ENCODE measurements at places on chromosomes 5 and 9.

DNA sequence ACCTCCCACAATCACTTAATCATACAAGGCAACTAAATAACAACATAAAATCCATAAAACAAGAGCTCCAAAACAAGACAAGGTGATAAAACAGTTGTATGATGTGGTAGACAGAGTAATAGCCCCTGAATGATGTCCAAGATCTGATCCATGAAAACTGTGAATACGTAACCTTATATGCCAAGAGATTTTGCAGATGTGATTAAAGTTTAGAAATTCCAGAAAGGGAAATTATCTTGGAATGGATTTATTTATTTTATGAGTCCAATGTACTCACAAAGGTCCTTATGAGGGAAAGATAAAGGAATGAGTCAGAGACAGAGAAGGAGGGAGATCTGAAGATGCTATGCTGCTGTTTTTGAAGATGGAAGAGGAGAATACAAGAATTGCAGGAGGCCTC is 1775.7 kb upstream of the C9orf72 start:
- no peak for DNase-seq

- DNase-seq = no peak
Measured at GRCh38 chr5:89513299-89514044, 630.5 kb upstream of the MEF2C start.

DNA sequence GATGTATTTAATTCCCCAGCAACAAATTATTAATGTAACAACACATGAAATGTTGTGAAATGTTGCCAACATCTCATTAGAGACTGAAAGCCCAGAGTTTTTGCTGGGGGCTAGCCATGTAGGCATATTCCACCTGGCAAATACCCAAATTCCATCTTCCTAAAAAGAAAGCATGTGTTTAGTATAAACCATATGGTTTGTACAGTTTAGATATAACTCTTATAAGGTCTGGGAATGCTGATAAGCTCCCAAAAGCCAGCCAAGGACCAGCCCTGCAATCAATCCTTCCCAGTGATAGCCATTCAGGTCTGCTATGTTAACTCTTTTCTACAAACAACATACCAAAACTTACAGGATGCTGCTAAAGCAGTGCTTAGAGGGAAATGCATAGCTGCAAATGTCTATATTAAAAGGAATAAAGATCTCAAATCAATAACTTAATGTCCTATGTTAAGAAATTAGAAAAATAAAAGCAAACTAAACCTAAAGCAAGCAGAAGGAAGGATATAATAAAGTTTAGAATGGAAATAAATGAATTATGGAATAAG is 158.9 kb downstream of the AUH start:
- DNase-seq = no peak

DNA sequence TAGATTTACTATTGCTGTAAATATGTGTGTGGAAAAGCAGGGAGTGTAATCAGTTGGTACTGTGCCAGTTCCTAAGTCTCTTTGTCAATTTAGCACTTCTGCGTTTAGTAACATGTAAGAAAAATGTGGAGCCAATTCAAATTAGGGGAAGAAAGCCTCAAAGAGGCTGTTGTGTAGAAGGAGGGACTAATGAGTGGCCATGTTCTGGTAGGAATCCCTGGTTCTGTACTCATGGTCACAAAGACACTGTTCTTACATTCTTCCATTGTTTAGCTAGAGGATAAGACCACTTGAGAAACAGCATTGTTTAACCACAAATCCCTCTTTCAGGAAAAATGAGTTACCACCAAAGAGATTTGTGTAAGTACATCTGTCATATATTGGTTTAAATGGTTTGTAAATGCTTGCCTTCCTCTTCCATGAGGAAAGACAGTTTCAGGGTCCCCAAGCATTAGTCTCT is 14.9 kb downstream of the ARHGEF28 start:
- DNase-seq = no peak

- no peak for DNase-seq
Measured at GRCh38 chr5:59660737-59661136, 232.8 kb downstream of the PDE4D start.

DNA sequence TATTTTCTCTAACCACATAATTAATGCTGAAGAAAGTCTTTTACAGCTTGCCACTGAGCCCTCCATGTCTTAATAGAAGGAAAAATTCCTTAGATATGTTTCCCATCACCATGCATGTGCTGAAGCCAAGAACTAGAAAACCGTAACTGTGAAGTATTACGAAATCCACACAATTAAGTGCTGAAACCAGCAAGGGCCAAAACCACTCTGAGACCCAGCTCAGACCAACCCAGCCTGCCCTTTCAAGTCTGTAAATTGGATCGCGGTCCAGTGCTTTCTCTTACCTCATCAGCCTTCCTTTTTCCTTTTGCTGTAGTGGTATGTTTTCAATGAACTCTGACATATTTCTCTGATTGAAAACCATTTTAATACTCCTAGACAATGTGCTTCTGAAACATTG is 26.3 kb downstream of the SEMA5A start:
- DNase-seq = no peak

GRCh38 chr9:77454663-77455062 is 193.5 kb downstream of the GNA14 start:
- DNase-seq = no peak

GRCh38 chr9:126611592-126612325 is 2.0 kb upstream of the LMX1B start:
- peak; percentile 70 for DNase-seq

DNA sequence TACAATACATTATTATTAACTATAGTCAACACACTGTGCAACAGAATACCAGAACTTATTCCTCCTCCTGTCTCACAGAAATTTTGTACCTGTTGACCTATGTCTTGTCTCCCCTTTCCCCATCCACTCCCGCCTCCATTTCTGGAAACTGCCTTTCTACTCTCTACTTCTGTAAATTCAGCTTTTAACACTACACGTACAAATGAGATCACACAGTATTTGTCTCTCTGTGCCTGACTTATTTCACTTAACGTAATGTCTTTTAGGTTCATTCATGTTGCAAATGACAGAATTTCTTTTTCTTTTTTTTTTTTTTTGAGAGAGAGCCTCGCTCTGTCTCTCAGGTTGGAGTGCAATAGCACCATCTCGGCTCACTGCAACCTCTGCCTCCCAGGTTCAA is 19.5 kb downstream of the MEF2C start:
- no peak for DNase-seq

- no peak for DNase-seq
Measured at GRCh38 chr5:131998431-131999040, 12.9 kb downstream of the ACSL6 start.

GRCh38 chr9:76424491-76424890 is 30.3 kb upstream of the RFK start:
- DNase-seq = no peak

DNA sequence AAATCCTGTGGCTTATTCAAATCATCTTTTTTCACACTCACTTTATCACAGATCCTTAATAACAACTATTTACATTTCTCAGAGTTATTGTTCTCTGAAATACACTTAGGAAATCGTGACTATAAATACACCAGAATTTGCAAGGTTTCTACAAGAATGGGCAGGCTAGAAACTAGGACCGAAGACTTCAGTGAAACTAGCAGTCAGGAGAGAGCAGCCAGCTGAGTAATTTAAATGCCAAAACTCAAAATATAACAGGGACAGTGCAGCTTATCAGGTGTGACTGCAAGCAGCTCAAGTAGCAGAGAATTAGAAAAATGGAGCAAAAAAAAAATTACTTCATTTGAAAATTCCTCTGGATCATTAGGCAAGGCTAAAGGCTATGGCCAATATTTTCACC is 719.3 kb upstream of the ZNF608 start:
- no peak for DNase-seq

GRCh38 chr9:91261417-91261816 is 100.3 kb downstream of the AUH start:
- no peak for DNase-seq

GRCh38 chr9:115262952-115263351 is 145.0 kb upstream of the TNC start:
- no peak for DNase-seq

GRCh38 chr9:35954942-35955546 is 2.9 kb downstream of the OR2S2 start:
- peak; percentile 51 for DNase-seq

DNA sequence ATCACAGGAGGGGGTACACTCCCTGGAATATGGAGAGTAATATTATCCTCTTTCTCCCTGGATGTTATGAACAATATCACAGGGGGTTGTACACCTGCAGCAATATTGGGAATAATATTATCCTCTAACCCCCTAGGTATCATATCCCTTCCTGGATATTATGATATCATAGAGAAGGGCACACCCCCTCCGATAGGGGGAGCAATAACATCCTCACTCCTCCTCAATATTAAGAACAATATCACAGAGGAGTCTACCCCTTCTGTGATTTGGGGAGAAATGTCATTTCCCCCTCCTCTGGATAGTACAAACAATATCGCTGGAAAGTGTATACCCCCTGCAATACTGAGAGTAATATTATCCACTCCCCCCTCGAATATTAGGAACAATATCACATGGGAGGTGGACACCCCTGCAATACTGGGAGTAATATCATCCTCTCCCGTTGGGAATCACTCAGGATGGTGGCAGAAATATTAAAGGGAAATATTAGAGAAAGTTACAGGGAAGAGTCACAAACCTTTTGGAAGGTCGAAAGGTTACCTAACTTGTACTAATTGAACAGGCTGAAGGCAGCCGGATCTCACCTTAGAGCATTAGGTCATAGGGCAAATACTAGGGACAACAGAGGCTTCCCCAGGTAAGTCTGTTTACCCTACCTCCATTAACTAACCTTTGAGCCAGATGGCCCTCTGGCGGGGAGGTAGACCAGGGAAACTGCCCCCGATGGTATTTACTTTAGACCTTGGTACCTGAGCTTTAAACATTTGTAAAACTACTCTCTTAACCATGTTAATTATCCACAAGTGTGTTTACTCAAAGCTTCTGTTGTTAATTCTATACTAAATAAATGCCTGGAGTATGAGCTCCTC is 57.5 kb upstream of the FREM1 start:
- no peak for DNase-seq

DNA sequence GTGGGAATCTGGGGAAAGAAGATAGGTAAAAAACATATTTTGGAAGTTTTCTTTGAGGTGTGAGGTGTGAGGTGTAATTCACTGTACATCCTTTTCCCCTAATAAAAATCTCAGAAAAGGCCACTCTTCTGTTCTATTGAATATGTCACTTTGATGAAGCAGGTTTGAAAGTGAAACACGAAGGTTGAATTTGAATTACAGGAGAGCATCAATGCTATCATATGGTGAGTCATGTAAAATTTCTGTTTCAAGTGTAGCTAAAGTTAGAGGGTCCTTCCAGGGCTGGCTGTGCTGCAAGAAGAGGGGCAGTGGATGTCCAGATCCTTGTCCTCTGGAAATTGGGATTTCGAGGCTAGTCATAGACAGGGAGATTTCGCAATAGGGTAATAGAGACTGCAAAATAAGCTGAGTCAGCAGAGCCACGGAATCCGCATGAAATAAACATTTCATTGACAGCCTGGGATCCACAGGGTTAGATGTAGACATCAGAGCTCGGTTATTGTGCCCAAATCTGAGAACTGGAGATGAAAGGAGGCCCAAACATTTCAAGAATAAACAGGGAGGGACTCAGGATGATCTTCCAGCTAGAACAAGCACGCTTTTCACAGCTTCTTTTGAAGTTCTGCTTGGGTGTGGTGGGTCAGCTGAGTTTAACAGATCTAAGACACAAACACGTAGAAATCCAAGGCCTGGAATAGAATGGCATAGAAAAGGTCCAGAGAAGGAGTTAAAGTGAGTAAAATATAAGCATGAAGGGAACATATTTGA is 194.4 kb upstream of the CDKN2B start:
- no peak for DNase-seq

DNA sequence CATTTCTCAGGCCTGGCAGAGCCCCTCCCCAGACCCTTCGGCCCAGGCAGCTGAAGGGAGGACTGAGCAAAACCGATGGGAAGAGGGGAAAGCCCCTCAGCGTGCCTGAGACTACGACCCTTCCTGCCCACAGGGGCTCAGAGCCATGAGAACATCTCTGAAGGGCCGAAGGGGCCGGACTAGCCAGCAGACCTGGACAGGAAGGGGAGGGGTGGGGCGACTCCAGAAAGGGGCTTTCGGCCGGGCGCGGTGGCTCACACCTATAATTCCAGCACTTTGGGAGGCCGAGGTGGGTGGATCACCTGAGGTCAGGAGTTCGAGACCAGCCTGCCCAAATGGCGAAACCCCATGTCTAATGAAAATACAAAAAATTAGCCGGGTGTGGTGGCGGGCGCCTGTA is 85.8 kb upstream of the PHYKPL start:
- DNase-seq = no peak

GRCh38 chr9:124794902-124795491 is 18.1 kb downstream of the OLFML2A start:
- no peak for DNase-seq

GRCh38 chr9:17315341-17315740 is 180.5 kb downstream of the CNTLN start:
- DNase-seq = no peak

- DNase-seq = no peak
Measured at GRCh38 chr9:116094846-116095245, 58.7 kb upstream of the PAPPA start.

- peak; percentile 91 for DNase-seq
Measured at GRCh38 chr5:31809050-31809870, 170.3 kb downstream of the PDZD2 start.

- DNase-seq = no peak
Measured at GRCh38 chr9:75002422-75003023, 25.6 kb downstream of the CARNMT1 start.

- peak; percentile 82 for DNase-seq
Measured at GRCh38 chr9:76321195-76321828, 72.9 kb downstream of the RFK start.

DNA sequence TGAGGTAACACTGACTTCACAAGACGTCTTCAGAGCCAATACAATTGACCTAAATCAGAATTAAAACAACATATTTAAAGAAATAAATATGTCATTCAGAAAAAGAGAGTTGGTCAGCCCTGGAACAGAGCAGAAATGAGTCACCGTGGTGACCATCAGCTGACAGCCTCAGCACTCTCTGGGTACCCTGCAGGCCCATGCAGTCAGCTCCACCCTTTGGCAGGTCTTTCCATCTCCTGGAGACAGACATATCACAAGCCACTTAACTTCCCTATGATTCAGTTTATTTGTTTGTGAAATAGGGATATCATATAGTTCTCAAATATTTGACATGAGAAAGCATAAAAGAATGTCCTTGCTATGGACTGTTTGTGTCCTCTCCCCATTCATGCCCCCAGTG is 151.6 kb upstream of the MEF2C start:
- no peak for DNase-seq

DNA sequence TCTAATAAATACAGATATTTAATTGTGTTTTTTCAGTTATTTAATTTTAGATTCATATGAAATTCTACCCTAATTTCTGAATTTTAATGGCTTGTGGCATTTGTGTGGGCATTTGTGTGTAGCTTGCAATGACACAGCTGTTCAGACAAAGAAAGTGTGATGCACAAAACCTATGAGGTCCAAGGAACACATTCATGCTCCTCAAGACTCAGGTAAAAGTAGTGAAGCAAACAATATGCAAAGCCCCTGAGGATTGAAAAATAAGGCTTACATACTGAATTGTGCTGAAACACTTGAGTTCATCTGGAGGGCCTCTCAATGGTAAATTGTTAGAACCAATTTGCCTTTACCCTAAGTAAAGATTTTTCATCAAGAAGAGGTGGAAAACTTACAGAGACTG is 28.1 kb downstream of the IL7R start:
- DNase-seq = no peak
